ENCODE measurements at places on chromosomes 5 and 9. TPM values are rescaled to one million over a fixed set of nuclear protein-coding genes. Genes with fewer than 3 reads are reported as not detected.
A peak's percentile ranks its signal among the peaks of the same experiment; 100 is the strongest.

NRARP gene
- total RNA-seq, result 18.5 TPM

GRCh38 chr9:72753266-72753893 lies 199.5 kb downstream of the ALDH1A1 start:
- no peak for DNase-seq

GRCh38 chr9:74570879-74571512 lies 73.9 kb downstream of the RORB start:
- no peak for DNase-seq

DMGDH gene
- 8.0 TPM for total RNA-seq

GRCh38 chr9:93676310-93677047 lies 100.1 kb downstream of the PHF2 start:
- DNase-seq, result peak; percentile 49

DNA sequence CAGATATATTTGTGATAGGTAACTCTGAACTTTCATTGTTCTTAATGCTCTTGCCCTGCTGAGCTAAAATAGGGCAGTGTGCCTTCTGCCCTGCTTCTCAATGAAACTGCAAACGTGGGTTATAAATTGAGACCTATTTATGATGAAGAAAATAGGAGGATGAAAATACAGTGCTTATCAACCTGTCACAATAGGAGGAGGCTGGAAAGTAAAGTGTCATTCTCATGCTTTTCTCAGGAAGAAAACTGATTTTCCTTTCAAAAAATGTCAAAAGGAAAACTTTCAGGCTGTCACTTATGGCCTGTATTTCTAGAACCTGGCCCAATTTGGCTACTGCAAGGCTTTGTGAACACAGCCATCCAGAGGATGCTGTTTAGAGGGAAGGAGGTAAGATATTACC lies 130.3 kb upstream of the TUSC1 start:
- DNase-seq, result no peak

LMX1B gene
- 0.71 TPM for total RNA-seq

PKD2L2 gene
- total RNA-seq, result not detected

GRCh38 chr5:84088996-84089395 lies 295.7 kb downstream of the EDIL3 start:
- DNase-seq, result no peak

DNA sequence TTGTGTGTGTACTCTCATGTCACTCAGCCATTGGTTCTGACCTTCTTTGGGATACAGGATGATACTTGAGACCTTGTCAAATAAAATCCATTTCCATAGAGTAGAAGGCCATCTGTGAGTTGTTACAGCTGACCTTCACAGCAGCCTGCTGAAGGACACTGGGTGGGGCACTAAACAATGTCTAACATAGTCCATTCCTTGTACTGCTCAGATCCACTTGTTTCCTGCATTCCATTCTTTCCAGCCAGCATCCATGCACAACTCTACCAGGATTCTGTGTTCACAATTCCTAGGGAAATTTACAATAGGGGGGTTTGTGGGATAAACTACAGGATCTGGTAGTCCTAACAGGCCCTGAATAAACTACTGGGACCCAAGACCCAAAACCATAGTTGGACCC lies 286.4 kb downstream of the RASEF start:
- no peak for DNase-seq

NADK2 gene
- total RNA-seq, result 39.9 TPM

- no peak for DNase-seq
Observed at GRCh38 chr5:146081556-146081955, 23.8 kb downstream of the PLAC8L1 start.

- no peak for DNase-seq
Observed at GRCh38 chr5:121006217-121006616, 542.1 kb downstream of the PRR16 start.

- no peak for DNase-seq
Observed at GRCh38 chr9:14413812-14414211, 99.9 kb upstream of the NFIB start.

FAM153A gene
- total RNA-seq, result 3.0 TPM

DNA sequence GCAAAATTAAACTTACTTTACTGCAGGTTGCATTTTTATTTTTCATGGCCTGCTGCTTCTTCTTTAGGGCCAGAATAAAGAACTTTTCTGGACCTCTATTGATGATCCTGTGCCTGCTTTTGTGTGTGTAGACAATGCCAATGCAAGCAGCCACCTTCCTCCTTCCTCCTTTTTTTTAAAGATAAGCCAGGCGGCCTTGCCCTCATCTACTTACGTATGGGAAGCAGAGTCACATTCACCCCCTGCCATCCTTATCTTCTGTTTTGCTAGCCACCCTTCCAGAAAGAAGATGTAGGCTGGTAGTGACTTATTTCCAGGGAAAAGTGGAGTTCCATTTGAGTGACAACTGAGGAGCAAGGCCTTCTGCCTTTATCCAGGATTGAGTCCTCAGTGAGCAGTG lies 122.9 kb downstream of the KDM4C start:
- DNase-seq, result no peak

PDZD2 gene
- total RNA-seq, result 105 TPM

- no peak for DNase-seq
Observed at GRCh38 chr9:106892632-106893031, 29.7 kb downstream of the ZNF462 start.

CNTNAP3B gene
- 20.4 TPM for total RNA-seq

- no peak for DNase-seq
Observed at GRCh38 chr5:170565072-170565471, 61.3 kb downstream of the KCNIP1 start.

GRCh38 chr5:122500245-122501088 lies 188.4 kb downstream of the SNCAIP start:
- DNase-seq, result no peak

DNA sequence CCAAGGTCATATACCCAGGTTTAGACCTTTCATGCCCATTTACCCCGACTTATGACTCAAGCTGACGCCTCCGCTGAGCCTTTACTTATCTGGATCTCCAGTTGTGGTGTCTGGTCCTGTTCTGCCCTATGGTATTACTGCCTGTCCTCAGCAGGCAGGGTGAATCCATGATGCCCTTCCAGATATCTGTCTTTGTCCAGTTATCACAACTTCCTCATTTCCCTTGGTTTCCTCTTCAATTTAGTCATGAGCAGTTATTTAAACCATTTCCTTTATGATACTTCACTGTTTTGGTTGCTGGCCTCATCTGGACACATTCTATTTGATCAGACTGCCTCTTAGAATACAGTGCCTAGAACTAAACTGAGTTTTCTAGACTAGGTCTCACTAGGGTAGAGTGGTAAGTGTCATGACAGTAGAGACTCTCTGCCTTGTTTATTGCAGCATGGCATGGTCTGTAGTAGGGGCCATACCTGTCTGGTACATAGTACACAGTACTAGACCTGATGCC lies 93.3 kb downstream of the MELK start:
- DNase-seq, result no peak

DNA sequence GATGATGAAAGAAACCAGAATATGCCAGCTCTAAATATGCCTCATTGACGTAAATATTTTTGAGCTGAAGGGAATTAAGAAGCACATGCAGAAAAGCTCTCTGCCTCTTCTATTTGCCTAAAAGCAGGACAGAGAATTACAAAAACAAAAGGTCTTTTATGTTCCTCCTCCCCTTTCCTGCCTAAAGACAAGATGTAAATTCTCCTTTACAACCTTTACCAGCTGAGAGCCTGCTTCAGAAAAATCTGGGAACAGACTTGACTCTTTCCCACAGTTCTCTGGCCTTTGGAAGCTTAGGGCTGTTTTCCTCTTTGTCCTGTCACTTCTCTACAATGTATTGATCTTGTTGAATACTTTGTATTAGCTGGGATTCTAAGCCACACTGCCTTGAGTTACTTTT lies 199.7 kb downstream of the TMC1 start:
- no peak for DNase-seq

- DNase-seq, result no peak
Observed at GRCh38 chr9:128286440-128286839, 10.4 kb downstream of the SWI5 start.

DNA sequence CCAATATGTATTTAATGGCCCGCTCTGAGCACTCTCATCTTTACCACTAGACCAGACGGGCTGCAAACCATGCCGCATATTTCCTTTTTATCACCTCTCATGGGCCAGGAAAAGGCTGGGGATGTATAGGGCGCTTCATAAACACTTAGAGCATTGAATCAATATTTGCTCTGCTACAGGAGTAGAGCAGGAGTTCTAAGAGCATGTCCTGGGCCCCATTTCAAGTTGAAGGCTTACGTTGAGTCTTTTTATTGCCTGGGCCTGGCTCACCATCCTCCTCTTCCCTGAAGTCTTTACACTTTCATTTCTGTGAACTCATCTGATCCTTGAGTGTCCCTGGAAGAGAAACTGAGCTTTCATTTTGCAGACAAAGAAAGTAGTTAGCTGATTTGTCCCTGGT lies 112.4 kb downstream of the FSTL4 start:
- DNase-seq, result no peak

DNA sequence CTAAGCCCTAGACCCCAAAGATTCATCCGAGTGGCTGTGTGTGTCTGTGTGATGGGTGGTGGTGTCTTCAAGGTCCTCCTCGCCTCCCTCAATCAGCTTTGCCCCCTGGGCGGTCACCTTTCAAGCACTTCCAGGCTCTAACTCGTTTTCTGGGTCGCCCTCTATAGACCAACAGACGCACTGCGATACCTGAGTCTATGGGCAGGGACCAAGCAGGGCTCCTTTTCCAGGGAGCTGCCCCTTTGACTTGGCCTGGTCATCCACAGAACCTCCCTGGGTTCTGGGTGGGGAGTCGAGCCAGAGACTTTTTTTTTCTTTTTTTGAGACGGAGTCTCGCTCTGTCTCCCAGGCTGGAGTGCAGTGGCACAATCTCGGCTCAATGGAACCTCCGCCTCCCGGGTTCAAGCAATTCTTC lies 1.1 kb downstream of the SLC27A4 start:
- no peak for DNase-seq

- no peak for DNase-seq
Observed at GRCh38 chr5:16809010-16809394, 127.1 kb downstream of the MYO10 start.

GRCh38 chr5:77356740-77357139 lies 135.4 kb downstream of the WDR41 start:
- no peak for DNase-seq

TPPP gene
- total RNA-seq, result 3.4 TPM

DNA sequence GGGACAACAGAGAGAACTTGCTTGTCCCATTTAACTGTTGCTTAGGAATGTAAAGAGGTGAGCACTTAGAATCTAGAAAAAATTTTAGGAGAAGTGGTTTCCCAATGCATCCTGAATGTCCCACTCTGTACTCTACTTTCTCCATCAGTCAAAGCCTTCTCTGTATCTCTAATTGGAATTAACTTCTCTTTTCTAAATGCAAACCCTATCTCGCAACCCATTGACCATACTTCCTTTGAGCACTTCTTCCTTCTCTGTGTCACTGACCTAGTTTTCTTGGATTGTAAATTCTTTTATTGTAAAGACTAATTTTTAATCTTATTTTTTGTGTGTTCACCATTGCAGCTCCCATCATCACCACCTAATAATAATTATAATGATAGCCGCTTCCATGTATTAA lies 33.3 kb downstream of the ADRB2 start:
- DNase-seq, result no peak

DNA sequence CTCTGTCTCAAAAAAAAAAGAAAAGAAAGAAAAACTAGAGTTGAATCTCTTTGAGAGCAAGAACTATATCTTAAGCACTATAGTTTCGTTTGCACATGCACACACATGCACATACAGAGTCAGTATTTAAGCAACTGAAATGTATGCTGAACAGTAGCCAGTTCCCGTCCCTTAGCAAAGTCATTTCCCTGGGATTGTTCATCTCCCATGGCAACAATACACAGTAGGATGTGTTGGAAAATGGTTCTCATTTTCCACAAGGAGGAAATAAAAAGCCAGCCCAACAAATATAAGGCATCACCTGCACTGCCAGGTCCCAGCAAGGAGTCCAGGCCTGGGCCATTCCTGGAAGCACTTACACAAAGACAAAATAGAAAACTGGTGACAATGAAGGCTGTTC lies 4.2 kb upstream of the ZNF346 start:
- no peak for DNase-seq

Measured in sciatic nerve (tissue), 2 donors.